ENCODE measurements at places on chromosomes 12 and 14.

DNA sequence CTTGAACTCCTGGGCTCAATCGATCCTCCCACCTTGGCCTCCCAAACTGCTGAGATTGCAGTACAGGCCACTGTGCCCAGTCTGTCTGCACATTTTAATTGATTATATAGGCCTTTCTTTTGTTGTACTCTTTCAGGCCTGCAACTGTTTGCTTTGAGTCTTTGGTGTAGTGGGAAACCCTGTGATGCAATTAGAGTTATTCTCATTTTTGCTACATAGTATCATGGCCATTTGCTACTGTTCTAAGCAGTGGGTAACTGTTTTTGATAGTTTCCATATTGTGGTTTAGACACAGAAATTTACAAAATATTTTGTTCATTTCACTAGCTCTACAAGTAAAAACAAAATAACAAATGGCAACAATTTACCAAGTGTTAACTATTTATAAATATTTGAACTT lies 6.3 kb upstream of the TUBA1B start:
- DNase-seq, result no peak

GRCh38 chr14:32510815-32511214 lies 181.7 kb downstream of the AKAP6 start:
- DNase-seq, result no peak

DNA sequence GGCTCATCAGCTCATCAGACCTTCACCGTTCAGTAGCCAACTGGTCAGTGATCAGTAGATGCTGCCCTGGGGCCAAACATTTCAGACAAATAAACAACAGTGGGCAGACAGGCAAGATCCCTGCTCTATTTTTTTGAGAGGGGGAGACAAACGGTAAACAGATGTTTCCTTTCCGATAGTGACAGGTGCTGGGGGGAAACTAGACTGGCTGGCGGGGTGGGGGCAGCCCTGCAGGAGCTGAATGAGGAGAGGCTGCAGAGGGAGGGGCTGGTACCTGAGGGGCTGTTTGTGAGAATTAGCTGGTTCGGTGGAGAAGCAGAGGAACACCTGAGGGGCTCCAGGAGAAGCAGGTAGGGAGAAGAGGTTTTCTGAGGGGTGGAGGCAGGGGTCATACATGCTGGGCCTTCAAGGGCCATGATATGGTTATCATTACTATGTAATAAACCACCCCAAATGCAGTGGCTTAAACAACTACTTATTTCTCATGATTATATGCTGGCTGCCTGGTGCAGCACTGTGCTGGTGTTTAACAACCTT lies 8.2 kb upstream of the GOLGA3 start:
- no peak for DNase-seq

GRCh38 chr12:102459314-102459713 lies 21.0 kb downstream of the IGF1 start:
- no peak for DNase-seq

GRCh38 chr14:67371247-67372148 lies 11.4 kb downstream of the EIF2S1 start:
- DNase-seq, result no peak

- no peak for DNase-seq
Measured at GRCh38 chr12:131525795-131526508, 184.9 kb upstream of the SFSWAP start.

GRCh38 chr14:70662080-70662479 lies 20.4 kb downstream of the TTC9 start:
- no peak for DNase-seq

GRCh38 chr14:42929806-42930480 lies 1323.3 kb downstream of the LRFN5 start:
- DNase-seq, result no peak

DNA sequence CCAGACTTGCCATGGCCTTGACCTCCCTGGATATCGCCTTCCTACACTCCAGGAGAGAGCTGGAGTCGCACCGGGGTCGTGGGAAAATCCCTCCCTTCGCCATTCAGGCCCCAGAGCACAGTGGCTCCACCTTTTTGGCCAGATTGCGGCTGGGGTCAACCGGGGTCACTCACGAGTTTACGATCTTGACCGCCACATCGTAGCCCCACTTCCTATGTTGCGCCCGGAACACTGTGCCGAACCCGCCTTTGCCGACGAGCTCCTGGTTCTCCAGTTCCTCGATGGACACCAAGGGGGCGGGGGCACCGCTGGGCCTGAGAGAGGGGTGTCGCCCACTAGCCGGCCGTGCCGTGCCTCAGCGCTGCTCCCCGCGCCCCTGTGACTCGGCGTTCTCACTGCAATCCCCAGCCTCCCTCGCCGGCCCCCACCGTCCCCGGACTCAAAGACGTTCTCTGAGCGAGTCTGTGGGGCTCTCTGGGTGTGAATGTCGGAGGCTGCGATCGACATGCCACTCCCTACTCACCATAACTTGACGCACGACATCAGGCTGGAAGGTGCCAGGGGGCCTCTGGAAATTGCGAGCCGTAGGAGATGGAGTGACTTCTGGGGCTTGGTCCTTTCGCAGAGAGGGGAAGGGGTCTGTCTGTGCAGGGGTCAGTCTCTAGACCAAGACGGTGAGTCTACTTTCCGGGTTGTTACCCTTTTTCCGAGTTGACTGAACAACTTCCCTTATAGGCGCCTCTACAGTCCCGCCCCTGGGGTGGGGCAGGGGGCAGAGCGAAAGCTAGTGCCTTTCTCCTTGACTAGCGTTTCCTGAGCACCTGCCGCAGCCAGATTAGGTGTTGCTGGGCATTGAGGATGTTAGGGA lies at the start of gene RIPK3:
TSS of gene RIPK3 (minus strand) at position 708 of the 868 bp plus-strand sequence. CDS start at position 543, 165 bp downstream.
- peak; percentile 53 for DNase-seq

- DNase-seq, result no peak
Measured at GRCh38 chr12:120960657-120961056, 17.7 kb upstream of the HNF1A start.

- DNase-seq, result peak; percentile 76
Measured at GRCh38 chr14:92121670-92122350, at the start of the genes CPSF2 and NDUFB1. Gene CPSF2, plus strand, starts transcription at chr14:92121969. Its CDS starts 9,016 bp downstream, at chr14:92130985. Gene NDUFB1, minus strand, starts transcription at chr14:92121706. Its CDS starts 4,069 bp downstream, at chr14:92117637.

- no peak for DNase-seq
Measured at GRCh38 chr14:93532541-93532940, 101.8 kb downstream of the UNC79 start.

GRCh38 chr12:90826036-90826435 lies 128.9 kb downstream of the CCER1 start:
- DNase-seq, result no peak

DNA sequence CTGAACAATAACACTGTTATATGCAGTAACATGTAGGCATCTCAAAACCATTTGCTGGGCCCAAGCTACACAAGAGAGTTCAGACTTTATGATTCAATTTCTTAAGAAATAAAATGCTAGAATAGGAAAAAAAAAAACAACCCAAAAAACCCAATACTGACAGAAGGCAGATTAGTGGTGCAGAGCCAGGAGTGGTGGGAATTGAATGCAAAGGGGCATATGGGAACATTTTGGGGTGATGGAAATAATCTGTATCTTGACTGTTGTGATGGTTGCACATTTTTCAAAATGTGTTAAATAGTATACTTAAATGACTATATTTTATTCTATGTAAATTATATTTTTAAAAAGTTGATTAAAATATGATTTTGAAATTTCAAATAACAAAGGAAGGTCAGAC lies 23.4 kb upstream of the FGF6 start:
- no peak for DNase-seq

GRCh38 chr12:24522736-24523135 lies 426.2 kb downstream of the BCAT1 start:
- no peak for DNase-seq

- DNase-seq, result no peak
Measured at GRCh38 chr14:65301862-65302539, 110.5 kb upstream of the FUT8 start.

DNA sequence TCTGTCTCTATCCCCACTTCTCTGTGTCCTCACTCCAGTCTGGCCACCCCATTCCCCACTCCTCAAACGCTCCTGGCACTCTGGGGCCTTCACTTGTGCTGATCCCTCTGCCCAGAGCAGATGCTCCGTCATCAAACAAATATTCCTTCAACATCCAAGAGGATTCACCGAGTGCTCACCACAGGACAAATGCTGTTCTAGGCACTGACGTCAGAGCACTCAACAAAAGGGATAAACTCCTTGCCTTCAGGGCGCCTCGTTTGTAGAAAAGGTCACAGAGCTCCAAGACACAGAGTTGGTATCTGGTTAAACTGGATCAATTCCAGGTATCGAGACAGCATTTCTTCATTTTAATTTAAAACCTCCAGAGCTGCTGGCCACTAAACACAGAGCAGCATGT lies 35.3 kb downstream of the PSMC1 start:
- DNase-seq, result no peak

DNA sequence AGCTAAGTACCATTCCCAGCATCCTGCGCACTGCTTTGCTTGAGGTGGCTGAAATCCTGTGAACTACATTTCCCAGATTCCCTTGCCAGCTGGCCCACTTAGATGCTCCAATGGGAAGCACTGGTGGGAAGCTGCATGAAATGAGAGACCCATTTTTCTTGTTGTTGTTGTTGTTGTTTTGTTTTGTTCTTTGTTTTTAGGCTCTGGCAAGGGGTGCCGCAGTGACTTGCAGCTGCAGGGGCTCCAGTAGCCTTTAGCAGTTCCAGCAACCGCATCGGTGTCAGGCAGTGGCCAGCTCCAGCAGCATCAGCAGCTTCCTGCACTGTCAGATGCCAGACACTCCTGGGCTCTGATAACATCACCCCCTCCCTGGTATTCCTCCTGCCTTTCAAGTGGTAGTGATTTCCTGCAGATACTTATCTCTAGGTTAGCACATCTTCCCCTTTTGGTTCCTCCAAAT lies 8.8 kb upstream of the EGLN3 start:
- DNase-seq, result no peak

DNA sequence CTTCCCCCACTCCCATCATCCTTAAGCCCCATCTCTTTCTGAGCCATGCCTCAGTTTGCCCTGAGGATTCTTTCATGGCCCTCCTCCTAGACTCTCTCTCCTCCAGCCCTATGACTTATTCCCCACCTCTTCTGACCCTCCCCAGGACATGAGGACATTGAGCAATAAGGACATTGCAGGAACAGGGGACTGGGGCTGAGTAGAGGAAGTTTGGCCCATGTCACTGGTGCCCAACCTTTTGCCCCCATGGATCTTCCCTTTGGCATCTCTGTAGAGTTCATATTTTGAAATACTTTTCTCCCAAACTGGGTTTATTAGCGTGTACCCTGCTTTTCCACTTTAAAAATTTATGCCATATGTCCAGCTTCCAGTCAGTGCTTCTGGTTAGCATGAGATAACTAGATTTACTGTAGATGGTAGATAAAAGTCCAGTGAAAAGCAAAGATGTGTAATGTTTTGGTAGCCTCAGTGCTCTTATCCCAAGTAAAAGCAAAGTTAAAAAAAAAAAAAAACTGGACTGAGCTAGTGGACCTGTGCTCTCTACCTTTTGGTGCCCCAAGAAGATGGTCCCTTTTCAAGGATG lies 6.1 kb upstream of the LRP1-AS start:
- no peak for DNase-seq

DNA sequence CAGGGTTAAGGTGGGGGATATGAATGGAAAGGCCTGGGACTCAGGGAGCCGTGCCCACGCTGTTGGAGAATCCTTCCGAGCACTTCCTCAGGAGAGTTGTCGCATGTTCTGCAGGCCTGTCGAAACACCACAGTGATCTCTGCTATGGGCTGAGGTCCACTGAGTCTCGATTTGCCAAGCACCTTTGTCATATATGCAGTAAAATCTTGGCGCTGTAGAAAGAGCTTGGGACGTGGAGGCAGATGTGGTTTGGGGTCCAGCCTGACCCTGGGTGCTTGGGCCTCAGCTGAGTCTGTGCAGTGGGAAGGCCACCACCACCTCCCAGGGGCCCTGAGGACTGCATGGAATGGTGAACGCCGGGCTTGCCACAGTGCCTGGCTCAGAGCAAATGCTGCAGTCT lies 32.9 kb downstream of the C14orf132 start:
- no peak for DNase-seq

DNA sequence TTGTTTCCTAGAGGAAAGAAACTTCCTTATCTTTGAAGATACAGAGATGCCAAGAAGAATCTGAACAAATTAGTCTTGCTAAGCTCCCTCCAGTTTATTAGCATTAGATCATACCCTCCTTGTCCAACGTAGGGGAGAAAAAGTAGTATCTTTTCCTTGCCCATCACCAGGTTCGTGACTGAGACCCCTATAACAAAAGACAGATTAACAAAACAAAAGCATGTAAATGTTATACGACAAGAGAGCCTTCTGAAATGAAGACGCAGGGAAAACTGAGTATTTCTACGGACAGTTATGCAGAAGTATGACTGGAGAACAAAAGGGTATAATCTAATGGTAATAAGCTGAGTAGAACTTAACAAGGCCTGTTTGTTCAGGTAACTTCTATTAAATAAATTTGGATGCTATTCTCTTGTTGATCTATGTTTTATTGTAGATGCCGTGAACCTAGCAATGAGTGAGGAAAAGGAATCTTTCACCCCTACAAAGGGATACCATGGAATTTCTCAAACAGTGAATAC lies 2.9 kb upstream of the CLEC7A start:
- no peak for DNase-seq

GRCh38 chr14:104341532-104342434 lies 203.4 kb downstream of the KIF26A start:
- no peak for DNase-seq

DNA sequence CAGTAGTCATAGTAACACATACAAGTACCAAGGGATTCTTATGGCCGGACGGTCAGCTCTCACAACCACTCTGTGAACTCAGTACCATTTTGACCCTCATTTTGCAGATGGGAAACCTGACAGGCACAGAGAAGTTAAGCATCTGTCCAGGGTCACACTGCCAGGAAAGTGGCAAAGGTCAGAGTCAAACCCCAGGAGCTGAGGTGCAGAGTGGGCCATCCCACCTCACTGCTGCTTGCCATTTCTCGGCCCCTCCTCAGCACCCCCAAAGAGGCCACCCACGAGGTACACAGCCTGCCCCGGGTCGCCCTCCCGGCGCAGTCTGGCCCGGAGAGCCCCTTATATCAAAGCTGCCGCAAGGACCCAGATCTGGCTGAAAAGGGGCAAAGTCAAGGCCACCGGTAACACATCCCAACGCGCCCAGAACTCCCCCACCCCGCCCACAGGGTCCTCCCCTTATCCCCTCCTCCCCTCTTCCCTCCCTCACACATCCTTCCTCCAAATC lies 1.7 kb downstream of the NCOR2 start:
- no peak for DNase-seq

- DNase-seq, result no peak
Measured at GRCh38 chr14:20331053-20331613, 1.9 kb downstream of the CCNB1IP1 start.

- no peak for DNase-seq
Measured at GRCh38 chr12:1444142-1444516, 150.3 kb downstream of the FBXL14 start.

DNA sequence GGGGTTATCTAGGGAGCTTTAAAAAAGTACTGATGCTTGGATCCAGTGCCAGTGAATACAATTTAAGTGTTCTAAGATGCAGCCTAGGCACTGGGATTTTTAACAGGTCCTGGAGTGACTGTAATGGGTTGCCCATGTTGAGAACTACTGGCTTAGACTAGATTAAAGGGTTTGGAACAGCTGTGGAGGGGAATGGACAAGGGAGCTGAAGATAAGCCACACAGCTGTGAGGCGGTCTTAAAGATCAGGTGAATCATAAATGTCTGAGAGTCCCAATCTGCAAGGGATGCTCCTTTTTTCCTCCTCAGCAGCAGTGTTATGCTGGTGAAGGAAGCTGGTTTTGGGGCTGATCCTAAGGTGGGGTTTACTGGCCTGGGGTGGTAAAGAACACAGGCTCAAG lies 35.5 kb upstream of the FRMD6 start:
- DNase-seq, result no peak

- DNase-seq, result no peak
Measured at GRCh38 chr14:94380225-94381148, 7.9 kb downstream of the SERPINA1 start.

All from stimulated activated CD8-positive, alpha-beta memory T cell treated with anti-CD3 and anti-CD28 coated beads, Interleukin-7, amount 100 ng/mL, for 4 hours (primary cell).